ENCODE measurements at places on chromosomes 6 and 20.

DNA sequence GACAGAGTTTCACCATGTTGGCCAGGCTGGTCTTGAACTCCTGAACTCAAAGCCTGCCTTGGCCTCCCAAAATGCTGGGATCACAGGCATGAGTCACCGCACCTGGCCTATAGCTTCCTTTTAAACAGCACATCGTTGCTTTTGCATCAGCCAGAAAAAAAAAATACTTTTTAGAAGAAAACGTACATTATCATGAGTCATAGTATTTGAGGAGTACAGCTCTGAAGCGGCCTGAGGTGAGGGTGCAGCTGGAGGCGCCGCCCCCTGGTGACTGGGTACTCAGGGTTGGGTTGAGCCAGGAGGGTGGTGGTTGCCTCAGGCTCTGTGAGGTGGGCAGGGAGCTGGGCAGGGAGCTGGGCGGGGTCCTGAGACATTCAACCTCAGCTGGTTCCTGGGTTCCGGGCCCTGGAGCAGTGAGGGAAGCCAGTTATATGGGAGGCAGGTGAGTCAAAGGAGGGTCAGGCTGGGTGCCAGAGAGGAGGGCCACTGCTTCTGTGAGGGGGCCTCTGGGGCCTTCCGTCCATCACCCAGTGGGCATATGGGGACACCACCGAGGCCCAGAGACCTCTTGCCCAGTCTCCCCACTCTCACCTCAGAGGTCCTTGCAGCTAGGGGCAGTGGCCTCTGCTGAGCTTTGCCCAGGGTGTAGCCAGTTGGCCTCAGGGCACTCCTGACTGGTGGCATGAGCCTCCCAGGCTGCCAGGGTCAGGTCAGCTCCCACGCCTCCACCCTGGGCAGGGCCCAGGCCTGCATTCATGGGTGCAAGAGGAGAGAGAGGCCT lies 11.7 kb upstream of the ID1 start:
- DNase-seq: no peak

DNA sequence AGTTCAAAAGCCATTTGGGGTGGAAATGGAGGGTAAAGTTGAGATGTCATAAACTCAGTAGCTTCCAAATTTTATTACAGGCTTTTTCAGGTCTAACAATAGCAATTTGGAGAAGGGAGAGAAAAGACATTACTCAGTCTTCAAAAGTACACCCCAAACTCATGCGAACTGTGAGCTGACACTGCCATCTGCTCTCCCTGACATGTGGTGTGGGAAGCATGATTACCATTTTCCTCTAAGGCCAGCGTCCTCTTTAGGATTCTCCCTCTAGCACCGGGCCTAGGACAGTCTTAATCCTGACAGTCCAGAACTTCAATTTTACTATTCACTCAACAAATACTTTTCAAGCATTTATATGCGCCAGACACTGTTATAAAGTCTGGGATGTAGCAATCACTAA lies 536.0 kb upstream of the JARID2 start:
- no peak for DNase-seq

GRCh38 chr6:111057074-111057752 lies 30.1 kb upstream of the SLC16A10 start:
- no peak for DNase-seq

DNA sequence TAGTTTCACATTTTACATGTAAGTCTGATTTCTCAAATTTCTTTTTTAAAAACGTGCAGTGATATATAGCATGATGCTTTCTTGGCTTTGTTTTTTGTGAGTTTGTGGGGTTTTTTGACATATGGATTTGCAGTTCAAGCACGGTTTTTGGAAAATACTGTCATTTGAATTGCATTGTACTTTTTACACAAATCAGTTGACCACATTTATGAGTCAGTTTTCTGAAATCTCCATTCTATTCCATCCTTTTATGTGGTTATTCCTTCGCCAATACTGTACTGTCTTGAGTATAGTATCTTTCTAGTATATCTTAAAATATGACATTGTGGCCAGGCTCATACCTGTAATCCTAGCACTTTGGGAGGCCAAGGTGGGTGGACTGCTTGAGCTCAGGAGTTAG lies 890.0 kb upstream of the CITED2 start:
- DNase-seq: no peak

DNA sequence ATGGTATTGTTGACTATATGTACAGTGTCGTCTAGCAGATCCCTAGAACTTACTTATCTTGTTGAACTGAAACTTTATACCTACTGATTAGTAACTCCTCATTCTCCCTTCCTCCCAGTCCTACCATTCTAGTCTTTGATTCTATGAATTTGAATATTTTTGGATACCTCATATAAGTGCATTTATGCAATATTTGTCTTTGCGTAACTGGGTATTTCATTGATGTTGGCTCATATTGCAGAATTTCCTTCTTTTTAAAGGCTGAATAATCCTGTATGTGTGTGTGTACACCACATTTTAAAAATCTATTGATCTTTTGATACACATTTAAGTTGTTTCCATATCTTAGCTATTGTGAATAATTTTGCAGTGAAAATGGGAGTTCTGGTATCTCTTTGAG lies 119.9 kb downstream of the SOX4 start:
- no peak for DNase-seq

GRCh38 chr6:2978923-2979322 lies 7.6 kb upstream of the SERPINB6 start:
- DNase-seq: no peak

DNA sequence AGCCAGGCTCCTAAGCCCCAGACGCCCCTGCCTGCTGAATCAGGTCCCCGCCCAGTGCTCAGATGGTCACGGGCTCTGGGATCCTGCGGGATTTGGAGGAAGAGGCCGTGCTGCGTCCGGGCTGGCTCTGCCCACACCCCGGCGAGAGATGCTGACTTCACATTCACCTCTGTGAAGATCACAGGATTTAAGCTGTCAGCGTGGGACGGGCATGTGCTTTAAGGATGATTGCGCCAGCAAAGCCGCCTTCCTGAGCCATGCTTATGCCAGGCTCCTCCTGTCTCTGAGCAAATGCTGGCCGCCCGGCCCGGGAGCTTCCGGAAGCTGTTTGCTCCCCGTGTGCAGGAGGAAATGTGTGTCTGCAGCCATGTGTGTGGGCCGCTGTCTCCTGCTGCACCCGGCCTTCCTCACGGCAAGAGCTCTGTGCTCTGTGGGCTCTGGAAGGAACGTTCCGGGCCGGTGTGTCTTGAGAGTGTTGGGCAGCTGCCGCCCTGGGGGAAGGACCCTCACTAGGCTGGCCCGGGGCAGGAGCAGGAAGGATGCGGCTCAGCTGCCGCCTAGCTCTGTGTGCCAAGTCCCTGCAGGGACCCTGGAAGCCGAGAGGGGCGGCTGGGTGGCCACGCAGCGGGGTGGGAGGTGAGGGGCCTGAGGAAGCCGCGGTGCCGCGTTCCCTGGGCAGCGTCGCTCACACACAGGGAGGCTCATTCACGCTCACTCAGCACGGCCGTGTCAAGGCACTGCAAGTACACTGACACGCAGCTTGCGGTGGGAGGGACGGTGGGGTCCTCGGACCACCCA lies 19.0 kb upstream of the BHLHE23 start:
- DNase-seq: no peak

DNA sequence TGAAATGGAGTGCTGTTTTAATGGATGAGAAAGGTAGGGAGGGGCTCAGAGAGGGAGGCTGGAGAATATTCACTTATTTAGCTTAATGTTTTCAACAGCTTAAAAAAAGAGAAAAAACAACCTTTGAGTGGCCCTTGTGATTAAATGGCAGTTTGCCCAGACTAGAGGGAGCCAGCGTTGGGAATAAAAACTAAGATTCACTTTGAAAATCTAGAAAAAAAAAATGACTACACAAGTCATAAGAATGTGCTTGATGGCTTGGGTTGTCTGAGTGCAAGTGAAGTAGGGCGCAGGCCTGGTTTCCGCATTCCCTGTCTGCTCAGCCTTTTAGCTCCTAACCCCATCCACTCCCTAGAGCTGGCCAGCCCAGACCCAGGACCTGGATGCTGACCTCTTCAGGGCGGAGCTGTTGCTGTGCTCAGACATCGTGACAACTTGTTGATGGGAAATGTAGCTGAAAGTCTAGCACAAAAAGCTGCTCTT lies 28.9 kb downstream of the UTRN start:
- DNase-seq: no peak

DNA sequence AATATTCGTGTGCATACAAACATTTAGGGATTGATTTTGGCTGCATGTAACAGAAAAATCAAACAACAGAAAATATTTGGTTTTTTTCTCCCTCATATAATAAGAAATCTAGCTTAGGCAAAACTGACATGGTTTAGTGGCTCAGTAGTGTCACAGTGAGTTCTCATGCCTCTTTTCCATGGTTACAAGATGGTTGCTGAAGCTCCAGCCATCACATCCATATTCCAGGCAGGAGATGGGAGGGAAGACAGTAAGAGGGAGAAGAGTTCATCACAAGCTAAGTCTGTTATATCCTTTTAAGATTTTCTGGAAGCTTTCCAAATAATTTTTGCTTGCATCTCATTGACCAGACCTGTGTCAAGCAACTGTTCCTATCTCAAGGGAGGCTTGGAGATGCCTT lies 267.2 kb upstream of the RNF24 start:
- DNase-seq: no peak

DNA sequence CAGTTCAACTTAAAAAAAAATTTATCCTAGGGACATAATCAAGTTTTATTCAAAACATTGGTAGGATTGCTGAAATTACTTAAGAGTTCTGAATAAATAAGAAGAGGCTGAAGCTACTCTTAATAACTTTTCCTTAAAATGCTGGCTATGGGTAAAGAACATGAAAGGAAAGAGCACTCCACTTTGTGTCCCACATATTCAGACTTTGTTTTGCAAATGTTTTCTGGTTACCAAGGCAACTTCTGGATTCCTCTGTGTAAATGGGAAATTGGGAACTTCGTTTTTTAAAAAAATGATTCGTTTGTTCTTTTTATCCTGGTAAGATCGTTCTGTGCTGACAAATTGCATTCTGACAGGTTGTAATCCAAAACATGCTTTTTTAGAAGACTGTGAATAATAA lies 115.0 kb downstream of the KIF6 start:
- DNase-seq: no peak

DNA sequence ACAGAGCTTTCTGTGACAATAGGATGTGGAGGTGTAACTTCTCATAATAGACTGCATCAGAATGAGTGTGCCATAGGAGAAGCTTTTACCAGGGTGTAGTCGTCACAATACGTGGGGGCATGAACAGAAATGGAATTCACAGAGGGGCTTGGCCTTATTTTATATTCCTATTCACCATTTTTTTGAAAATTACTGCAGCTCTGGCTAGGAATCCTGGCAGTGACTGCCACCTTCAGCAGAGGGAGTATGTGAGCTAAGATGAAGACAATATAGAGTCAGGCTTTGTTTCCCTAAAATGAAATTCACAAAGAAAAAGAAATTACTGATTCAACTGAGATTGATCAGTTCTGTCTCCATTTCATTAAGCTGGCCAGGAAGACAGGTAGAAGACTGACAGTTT lies 13.9 kb downstream of the TOMM6 start:
- DNase-seq: no peak

- DNase-seq: no peak
These were observed 27.7 kb upstream of the KIAA0408 start for GRCh38 chr6:127486934-127487333.

GRCh38 chr6:35686873-35687555 lies 1.7 kb downstream of the FKBP5 start:
- no peak for DNase-seq

- DNase-seq: no peak
These were observed 110.6 kb downstream of the UBE3D start for GRCh38 chr6:82954937-82955577.

- no peak for DNase-seq
These were observed 1.2 kb upstream of the ADGRF1 start for GRCh38 chr6:47043286-47043685.

GRCh38 chr6:35310265-35310831 lies 12.7 kb downstream of the DEF6 start:
- no peak for DNase-seq

- no peak for DNase-seq
These were observed 185.1 kb downstream of the PDE7B start for GRCh38 chr6:136036601-136037000.

- DNase-seq: no peak
These were observed 46.6 kb downstream of the DTNBP1 start for GRCh38 chr6:15616261-15616660.

- no peak for DNase-seq
These were observed 31.8 kb downstream of the MDN1 start for GRCh38 chr6:89787660-89788328.

- DNase-seq: no peak
These were observed 27.6 kb downstream of the RPRD1B start for GRCh38 chr20:38061109-38061508.

DNA sequence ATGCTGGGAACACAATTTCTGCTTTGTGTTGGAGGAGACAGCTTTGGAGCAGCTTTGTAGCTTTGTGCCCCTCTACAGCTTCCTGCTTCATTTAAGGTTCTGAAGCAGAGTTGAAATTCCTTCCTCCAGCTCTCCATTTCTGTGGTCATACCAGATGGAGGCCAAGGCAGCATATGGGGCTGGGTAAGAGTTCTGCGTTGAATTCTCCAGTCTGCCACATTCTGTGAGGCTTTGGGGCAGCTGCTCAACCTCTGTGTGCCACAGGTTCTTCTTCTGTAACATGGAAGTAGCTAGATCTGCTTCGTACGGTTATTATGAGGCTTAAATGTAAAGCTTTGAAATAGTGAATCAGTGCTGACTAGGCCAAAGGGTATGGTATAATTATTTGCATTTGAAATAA lies 2.9 kb upstream of the TRIM26 start:
- no peak for DNase-seq

DNA sequence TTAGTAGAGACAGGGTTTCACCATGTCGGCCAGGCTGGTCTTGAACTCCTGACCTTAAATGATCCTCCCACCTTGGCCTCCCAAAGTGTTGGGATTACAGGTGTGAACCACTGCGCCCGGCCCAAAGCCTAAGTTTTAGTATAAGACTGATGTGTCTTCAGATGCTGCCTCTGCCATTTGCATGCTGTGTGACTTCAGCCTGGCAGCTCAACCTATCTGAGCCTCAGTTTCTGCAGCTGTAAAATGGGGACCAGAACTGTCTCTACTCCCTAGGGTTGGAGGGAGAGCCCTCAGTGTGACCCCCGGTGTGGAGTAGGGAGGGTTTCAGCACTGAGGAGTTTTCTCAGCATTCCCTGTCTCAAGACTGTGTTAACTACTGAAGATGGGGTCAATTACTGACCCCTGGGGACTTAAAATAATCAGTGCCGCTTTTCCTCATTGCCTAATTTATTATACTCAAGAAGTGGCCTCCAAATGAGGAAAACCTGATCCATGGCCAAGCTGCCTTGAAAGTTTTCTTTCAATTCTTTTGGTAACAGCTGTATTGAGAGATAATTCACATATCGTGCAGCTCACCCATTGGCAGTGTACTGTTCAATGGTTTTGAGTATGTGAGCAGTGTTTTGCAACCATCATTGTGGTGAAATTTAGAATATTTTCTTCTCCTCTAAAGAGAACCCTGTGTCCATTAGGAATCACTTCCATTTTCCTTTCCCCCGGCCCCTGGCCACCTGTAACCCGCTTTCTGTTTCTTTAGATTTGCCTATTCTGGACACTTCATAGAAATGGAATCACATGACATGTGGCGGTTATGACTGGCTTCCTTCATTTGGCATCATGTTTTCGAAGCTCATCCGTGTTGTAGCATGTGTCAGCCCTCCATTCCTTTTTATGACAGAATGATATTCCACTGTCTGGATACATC lies 64.8 kb downstream of the PHACTR3 start:
- no peak for DNase-seq
